ENCODE measurements at places on chromosomes 16 and 17.
A peak's percentile ranks its signal among the peaks of the same experiment; 100 is the strongest.

DNA sequence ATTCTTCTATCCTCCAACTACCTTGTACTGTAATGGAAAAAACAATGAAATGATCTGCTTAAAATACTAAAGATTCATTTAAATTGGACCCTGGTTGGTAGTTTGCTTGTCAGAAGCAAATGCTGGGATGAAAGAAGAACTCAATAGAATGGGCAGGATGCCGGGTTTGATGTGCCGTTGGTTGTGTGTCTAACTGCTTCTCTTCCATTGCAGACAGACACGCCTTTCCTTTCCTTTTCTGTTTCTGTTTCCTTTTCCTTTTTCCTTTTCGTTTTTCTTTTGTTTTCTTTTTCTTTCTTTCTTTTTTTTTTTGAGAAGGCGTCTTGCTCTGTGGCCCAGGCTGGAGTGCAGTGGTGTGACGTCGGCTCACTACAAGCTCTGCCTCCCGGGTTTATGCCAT is 64.6 kb downstream of the PLCG2 start:
- DNase-seq = no peak

DNA sequence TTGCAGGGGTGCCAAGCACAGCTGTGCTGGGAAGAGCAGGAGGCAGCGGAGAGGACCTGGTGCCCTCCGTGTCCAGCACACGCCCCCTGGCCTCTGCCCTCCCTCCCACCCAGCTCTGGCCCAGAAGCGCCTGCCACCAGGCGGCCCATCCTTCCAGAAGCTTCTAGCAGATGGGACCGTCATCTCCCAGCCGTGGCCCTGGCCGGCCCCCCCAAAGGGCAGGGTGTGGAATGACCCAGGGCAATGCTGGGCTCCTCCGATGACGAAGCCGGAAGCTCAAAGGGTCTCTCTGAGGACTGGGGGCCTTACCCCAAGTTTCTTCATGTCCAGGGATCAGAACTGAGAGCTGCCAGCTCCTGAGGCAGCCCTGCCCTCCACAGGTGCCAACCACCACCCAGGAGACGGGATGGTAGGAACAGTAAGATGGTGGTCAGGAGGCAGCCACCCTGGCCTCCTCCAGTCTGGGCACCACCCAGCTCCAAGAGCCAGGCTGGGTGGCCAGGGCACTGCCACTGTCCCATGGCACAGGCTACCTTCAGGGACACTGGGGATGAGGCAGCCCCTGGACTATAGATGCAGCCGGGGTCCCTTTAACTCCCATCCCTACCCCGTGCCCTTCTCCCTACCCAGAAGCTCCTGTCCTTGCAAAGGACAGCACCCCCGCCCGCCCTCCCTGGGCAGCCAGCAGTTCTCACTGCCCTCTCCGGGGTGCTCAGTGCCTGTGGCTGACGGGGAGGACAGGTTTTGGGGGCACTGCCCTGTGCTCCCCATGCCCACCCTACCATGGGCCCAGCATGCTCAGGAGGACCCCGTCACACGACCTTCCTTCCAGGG is 6.5 kb upstream of the CDH15 start:
- DNase-seq = no peak

DNA sequence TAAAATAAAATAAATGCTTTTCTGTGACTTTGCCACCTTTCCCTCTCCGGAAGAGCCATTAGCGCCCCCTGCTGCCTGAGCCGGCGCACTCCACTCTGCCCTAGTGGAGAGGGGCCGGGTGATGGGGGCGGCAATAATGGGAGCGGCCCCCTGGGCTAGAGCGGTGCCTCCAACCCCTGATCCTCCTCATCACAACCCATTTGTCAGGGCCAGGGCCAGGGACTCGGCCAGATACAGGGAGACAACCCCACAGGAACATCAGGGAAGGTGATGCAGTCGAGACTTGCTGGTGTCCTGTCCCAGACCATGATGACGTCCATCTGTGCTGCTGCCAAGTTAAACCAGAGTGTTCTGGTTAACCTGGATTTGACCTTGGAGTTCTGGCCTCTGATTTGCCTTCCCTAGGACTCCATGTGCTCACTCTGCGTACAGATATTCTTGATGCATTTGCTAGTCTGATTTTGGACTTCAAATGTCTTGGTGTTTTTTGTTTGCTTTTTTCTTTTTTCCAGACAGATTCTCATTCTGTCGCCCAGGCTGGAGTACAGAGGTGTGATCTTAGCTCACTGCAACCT is 46.1 kb upstream of the BPTF start:
- DNase-seq = peak; percentile 22

GRCh38 chr16:77882358-77882757 is 94.0 kb downstream of the VAT1L start:
- no peak for DNase-seq

GRCh38 chr17:75778861-75779249 is 5.8 kb upstream of the UNK start:
- DNase-seq = no peak

GRCh38 chr17:7478276-7479212 is 887 bp downstream of the ZBTB4 start:
- DNase-seq = no peak

- DNase-seq = no peak
Observed at GRCh38 chr17:12567077-12568053, 98.3 kb upstream of the MYOCD start.

- no peak for DNase-seq
Observed at GRCh38 chr17:2222301-2222700, 81.3 kb downstream of the SMG6 start.

- DNase-seq = no peak
Observed at GRCh38 chr16:28110074-28110473, 46.6 kb upstream of the GSG1L start.

GRCh38 chr17:15411384-15412198 is 55.8 kb downstream of the CDRT4 start:
- DNase-seq = no peak

DNA sequence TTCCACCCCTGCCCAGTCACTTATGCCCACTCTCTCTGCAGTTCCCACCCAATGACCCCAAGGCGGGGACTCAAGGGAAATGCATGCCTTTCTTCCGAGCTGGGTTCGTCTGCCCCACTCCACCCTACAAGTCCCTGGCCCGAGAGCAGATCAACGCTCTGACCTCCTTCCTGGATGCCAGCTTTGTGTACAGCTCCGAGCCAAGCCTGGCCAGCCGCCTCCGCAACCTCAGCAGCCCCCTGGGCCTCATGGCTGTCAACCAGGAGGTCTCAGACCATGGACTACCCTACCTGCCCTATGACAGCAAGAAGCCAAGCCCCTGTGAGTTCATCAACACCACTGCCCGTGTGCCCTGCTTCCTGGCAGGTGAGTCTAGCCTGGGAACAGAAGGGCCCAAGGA is 13.8 kb downstream of the LPO start:
- DNase-seq = no peak

GRCh38 chr16:4082474-4083044 is 33.7 kb downstream of the ADCY9 start:
- DNase-seq = no peak

DNA sequence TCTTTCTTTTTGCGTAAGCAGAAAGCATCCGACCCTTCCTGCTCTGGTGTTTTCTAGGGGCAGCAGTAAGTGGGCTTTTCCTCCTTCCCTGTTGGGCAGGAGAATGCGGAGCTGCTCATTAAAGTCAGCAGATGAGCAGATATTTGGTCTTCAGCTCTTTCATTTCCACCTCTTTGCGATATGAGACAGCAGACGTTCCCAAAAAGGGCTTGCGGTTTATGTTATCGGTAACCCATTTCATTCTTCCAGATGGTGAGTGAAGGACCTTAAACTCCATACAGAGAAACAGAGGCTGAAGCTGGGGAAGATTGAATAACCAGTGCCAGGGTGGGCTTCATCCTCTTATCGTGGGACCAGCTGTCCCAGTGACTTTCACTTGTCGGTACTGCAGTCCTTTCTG is 40.7 kb downstream of the KSR1 start:
- DNase-seq = no peak

- no peak for DNase-seq
Observed at GRCh38 chr16:69481901-69482341, 57.5 kb downstream of the CYB5B start.

- DNase-seq = peak; percentile 21
Observed at GRCh38 chr16:89563639-89564392, 3.3 kb downstream of the RPL13 start.

GRCh38 chr17:59652119-59652518 is 32.4 kb downstream of the CLTC start:
- no peak for DNase-seq

DNA sequence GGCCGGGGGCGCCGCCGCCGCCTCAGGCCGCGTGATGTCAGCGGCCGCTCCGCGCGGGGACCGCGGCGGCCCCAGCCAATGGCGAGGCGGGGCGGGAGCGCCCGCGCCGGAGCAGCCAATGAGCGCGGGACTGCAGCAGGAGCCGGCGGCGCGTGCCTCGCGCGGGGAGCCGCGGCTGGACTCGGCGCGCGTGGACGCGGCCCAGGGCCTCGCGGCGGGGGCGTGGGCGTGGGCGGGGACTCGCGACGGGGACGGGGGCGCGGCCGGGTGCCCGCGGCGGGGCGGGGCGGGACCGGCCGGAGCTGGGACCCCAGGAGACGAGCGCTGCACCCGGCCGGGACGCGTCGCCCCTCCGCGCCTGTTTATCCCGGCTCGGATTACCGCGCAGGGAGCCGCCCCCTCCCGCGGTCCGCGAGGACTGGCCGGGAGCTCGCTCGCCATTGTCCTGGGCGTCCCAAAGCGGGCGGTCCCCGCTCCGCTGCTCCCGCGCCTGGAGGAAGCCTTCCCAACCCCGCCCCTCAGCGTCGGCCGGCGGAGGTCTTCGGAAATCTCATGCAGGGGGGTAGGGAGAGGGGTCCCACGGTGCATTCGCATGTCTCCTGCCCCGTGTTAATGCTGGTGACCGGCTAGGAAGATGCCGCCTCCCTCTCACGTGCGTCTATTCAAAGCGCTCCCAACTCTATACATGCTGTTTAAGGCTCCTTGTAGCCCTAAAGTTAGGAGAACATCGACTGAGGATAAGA is at the start of gene RNF157:
TSS of gene RNF157 (minus strand) at position 33 of the 743 bp plus-strand sequence. CDS start 253 bp downstream, outside the sequence.
- no peak for DNase-seq

Data from SW 1271 (cell line).